ENCODE measurements at places on chromosomes 6 and 20. TPM values are rescaled to one million over a fixed set of nuclear protein-coding genes. Genes with fewer than 3 reads are reported as not detected.

- no peak for DNase-seq
Observed at GRCh38 chr6:8402546-8402945, 32.8 kb downstream of the SLC35B3 start.

DNA sequence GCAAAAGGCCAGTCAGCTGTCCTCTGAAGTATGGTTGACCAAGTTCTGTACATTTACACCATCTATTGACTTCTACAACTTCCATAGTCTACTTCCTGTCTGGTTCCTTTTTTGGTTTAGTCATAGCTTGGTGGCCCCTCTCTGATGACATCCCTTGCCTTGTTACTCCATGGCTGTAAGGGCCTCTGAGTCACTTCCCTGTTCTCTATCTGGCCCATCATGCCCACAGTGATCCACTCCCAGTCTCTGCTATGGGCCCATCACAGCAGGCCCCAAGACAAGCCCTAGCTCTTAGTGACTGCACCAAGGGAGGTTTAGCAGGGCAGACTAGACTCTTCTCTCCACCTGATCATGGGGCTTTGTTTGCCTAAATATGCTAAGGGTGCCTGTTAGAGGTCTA, 441.6 kb downstream of the HACE1 start:
- no peak for DNase-seq

DNA sequence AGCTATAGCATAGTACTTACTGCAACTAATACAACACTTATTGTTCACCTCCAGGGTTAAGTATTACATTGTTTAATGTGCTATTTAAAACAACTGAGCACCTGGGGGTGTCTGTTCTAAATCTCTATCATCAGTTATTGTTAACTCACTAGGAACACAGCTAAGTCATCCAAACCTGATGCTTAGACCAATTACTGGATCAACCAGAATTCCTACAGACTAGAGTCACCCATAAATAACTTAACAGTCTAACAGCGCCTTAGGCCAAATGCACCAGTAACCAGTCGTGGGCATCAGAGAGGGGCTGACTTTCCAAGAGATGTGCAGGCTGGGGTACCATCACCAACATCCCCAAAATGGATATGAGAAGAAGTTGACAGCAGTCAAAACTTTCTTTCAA, 110.7 kb downstream of the ADTRP start:
- no peak for DNase-seq

GRCh38 chr6:24929242-24929641, 6.5 kb downstream of the RIPOR2 start:
- DNase-seq: no peak

DNA sequence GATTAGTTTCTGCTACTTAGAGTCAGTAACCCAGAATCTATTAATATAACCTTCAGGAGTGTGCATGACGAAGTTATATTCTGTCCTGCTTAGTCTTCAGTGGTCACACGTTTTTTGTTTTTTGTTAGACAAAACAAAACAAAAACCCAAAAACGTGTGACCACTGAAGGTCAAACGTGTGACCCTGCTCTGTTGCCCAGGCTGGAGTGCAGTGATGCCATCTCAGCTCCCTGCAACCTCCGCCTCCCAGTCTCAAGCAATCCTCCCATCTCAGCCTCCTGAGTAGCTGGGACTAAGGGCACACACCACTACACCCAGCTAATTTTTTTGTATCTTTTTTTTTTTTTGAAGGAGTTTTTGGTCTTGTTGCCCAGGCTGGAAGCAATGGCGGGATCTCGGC, 142.4 kb downstream of the BCAS1 start:
- DNase-seq: no peak

- DNase-seq: no peak
Observed at GRCh38 chr20:1800777-1801176, 94.4 kb upstream of the SIRPA start.

- no peak for DNase-seq
Observed at GRCh38 chr6:155117256-155117655, 122.1 kb downstream of the TIAM2 start.

GRCh38 chr6:126388104-126388598, 48.2 kb downstream of the CENPW start:
- no peak for DNase-seq

DNA sequence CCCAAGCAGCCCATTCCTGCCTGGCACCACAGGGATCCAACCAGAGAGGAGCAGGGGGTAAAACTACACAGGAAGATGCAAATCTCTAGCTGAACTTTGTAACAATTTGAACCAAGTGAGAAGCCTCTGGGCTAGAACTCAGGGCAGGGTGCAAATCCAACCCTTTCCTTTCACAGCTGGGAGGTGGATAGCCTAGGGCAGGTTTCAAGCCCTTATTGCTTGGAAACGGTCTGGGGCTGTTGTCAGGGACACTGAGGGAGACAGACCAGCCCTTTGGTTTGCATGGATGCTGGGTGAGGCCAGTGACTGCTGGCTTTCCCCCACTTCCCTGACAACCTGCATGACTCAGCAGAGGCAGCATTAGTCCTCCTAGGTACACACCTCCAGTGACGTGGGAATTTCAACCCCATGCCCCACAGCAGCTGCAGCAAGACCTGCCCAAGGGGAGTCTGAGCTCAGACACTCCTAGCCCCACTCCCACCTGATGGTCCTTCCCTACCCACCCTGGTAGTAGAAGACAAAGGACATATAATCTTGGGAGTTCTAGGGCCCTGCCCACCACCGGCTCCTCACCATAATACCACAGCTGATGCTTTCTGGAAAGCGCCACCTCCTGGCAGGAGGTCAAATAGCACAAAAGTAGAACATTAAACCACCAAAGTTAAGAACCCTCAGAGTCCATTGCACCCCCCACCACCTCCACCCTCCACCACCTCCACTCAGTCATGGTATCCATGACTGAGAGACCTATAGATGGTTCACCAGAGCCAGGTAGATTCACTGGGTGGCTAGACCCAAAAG, 797.7 kb upstream of the MAN1A1 start:
- DNase-seq: no peak

DNA sequence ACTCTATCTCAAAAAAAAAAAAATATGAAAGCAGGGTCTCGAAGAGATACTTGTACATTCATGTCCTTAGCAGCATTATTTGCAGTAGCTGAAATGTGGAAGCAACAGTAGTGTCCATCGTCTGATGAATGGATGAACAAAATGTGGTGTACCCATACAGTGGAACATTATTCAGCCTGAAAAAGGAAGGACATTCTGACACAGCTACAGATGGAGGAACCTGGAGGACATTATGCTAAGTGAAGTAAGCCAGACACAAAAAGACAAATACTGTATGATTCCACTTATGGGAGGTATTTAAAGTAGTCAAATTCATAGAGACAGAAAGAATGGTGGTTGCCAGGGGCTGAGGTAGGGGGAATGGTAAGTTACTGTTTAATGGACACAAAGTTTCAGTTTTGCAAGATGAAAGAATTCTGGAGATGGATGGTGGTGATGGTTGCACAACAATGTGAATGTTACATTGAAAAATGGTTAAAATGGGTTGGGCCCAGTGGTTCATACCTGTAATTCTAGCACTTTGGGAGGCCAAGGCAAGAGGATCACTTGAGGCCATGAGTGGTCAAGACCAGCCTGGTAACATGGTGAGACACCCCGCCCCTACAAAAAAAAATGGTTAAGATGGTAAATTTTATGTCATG, 11.8 kb upstream of the TULP1 start:
- no peak for DNase-seq

DNA sequence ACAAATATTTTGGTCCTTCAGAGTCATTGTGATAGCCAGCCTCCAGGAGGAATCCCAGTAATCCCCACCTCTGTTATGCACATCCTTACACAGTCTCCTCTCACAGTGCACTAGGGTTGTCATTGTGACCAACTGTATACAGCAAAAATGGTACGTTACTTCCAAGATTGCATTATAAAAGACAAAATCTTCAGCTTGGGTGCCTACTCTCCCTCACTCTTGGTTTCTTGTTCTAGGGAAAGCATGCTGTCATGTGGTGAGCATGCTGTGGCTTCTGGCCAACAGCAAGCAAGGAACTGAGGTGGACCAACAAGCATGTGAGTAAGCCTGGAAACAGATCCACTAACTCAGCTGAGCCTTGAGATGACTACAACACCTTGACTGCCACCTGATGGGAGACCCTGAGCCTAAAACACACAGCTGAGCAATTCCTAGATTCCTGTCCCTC, 130.1 kb upstream of the DST start:
- no peak for DNase-seq

DNA sequence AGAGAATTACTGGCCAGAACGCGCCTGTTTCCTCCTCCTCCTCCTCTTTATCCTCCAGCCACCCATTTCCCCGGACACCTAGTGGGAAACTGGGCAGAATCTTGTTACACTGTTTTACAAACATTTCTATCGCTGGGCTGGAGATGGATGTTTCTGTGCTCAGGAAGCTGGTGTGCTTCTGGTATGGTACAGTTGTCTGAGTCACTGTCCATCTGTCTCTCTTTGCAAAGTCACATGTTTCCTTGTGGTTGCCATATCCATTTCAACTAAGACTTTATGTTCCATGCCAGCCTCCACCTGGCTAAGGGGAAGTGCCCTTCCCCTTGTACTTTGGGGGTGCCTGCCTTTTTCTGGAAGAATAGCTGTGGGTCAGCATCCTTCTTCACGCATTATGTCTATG, 52.9 kb upstream of the SLC22A16 start:
- no peak for DNase-seq

- no peak for DNase-seq
Observed at GRCh38 chr6:167953551-167953950, 43.9 kb upstream of the KIF25 start.

GRCh38 chr6:166598441-166599138, 12.1 kb upstream of the RAMACL start:
- no peak for DNase-seq

GRCh38 chr20:16051968-16052367, 521.3 kb downstream of the KIF16B start:
- no peak for DNase-seq

The KCNQ5 gene
- not detected for total RNA-seq

The ZNF165 gene
- total RNA-seq: 1.4 TPM

The DEF6 gene
- total RNA-seq: 10.6 TPM

The TRPC4AP gene
- 87.0 TPM for total RNA-seq

The GJA10 gene
- total RNA-seq: not detected

The DEK gene
- 106 TPM for total RNA-seq

The SNTA1 gene
- 35.3 TPM for total RNA-seq
